ENCODE measurements at places on chromosomes 16 and 17.
A peak's percentile ranks its signal among the peaks of the same experiment; 100 is the strongest.

GRCh38 chr17:78970834-78971755, 8.6 kb downstream of the LGALS3BP start:
- DNase-seq: peak; percentile 49

DNA sequence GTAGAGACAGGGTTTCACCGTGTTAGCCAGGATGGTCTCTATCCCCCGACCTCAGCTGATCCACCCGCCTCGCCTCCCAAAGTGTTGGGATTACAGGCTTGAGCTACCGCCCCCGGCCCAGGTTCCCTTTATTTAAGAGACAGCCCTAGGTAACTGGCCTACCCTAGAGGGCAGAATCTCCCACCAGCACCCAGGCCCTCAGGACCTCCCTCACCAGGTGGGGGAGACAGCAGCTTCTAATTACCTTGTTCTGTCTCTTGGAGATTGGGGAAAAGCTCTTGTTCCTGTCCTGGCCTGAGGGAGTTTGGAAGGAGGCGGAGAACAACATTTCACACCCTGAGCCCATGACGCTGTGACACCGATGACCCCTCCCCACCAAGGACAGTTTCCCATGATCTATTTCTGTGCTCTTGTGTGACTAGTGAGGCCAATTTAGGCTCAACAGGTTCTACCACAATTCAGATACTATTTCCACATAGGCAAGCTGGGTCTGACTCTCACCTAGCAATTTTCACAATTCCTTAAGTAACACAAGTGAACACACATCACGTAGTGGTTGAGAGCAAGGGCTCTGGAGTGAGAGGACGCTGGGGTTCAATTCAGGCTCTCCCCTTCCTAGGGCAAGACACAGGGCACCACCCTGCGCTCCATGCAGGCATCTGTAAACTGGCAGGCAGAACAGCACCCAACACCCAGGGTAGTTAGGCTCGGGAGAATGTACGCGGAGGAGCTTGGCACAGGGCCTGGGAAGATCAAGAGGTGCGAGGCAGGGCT, 20.4 kb downstream of the HDAC5 start:
- no peak for DNase-seq

DNA sequence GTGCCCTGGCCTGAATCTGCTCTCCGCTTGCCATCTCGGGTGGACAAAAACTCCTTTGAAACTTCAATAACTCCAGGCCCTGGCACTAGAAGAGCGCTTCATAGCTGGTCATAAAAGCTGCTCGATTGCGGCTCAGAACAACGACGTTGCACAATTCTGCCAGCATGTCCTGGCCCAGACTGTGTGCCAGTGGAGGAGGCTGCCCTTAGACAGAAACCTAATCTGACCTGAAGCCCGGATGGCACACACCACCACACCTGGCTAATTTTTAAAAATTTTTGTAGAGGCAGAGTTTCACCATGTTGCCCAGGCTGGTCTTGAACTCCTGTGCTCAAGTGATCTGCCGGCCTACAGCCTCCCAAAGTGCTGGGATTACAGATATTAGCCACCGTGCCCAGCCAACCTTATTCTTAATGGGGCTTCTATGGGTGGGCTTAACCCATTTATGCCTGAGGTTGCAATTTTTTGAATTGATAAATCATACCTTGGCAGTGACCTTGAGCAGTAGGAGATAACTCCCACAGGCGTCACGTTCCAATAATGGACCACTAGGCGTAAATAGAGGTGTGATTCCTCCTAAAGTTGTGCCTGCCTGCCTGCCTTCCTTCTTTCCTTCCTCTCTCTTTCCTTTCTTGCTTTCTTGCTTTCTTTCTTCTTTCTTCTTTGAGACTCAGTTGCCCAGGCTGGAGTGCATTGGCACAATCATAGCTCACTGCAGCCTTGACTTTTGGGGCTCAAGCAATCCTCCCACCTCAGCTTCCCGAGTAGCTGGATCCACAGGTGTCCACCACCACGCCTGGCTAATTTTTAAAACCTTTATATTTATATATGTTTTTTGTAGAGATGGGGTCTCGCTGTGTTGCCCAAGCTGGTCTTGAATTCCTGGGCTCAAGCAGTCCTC, 1.1 kb upstream of the PPL start:
- no peak for DNase-seq

- no peak for DNase-seq
Observed at GRCh38 chr16:12502676-12503075, 301.0 kb downstream of the CPPED1 start.

GRCh38 chr17:61335845-61336655, 63.6 kb upstream of the TBX2 start:
- DNase-seq: peak; percentile 98

- no peak for DNase-seq
Observed at GRCh38 chr17:36665417-36665816, 64.0 kb downstream of the MRM1 start.

GRCh38 chr17:3900646-3901045, 7.8 kb upstream of the CAMKK1 start:
- no peak for DNase-seq

GRCh38 chr16:86292942-86293341, 217.4 kb upstream of the FOXF1 start:
- DNase-seq: no peak

DNA sequence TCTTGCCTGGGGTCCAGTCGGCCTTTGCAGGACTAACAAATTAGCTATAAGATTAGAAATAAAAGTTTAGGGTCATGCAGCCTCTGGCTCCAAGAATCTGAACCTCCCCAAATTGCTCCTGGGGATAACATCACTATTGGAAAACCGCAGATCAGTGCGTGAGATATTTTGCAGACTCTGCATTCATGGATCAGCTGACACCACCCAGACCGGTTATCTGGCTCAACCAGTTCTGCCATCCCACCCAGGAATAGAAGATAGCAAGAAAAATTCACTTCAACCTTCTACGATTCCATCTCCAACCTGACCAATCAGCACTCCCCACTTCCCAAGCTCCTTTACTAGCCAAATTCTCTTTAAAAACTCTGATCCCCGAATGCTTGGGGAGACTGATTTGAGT, 4.3 kb upstream of the PGS1 start:
- no peak for DNase-seq

GRCh38 chr17:18158022-18158600, 25.5 kb upstream of the ALKBH5 start:
- no peak for DNase-seq

DNA sequence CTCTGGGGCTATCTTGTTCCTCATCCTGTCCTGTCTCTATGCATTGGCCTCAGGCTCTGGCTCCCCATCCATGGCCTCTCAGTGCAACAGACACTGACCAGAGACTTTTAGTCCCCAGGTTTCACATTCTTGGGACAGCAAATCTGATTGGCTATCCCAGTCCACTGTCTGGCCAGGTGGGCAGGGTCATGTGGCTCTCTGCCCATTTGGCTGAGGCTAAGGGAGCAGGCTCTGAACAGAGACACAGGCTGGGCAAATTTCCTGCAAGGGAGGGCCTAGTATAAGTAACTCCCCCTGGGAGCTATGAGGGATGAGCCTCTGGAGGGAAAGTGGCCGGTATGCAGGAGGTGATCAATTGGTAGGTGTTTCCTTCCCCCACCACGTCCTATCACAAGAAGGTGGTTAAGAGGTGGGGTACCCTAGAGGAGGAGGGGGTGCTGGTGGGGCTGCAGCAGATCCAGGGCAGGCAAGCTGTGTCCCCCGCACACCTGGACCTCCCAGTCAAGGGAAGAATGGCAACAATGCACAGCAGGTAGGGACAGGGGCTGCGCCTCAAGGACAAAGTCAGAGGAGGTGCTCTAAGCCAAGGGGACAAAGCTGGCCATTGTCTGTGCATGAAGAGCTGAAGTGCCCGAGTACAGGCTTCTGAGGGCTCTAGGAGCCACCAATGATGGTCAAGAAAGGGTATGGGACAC, 13.2 kb downstream of the XYLT2 start:
- no peak for DNase-seq

GRCh38 chr16:78994135-78994745, 606.3 kb downstream of the MAF start:
- DNase-seq: no peak

- DNase-seq: no peak
Observed at GRCh38 chr17:38907930-38908675, 17.3 kb upstream of the LASP1NB start.

GRCh38 chr17:45230787-45231480, 9.2 kb downstream of the FMNL1 start:
- peak; percentile 12 for DNase-seq

GRCh38 chr17:16272111-16272840, 55.3 kb downstream of the PIGL start:
- DNase-seq: no peak

- DNase-seq: no peak
Observed at GRCh38 chr17:74649909-74650308, 26.4 kb upstream of the CD300E start.

DNA sequence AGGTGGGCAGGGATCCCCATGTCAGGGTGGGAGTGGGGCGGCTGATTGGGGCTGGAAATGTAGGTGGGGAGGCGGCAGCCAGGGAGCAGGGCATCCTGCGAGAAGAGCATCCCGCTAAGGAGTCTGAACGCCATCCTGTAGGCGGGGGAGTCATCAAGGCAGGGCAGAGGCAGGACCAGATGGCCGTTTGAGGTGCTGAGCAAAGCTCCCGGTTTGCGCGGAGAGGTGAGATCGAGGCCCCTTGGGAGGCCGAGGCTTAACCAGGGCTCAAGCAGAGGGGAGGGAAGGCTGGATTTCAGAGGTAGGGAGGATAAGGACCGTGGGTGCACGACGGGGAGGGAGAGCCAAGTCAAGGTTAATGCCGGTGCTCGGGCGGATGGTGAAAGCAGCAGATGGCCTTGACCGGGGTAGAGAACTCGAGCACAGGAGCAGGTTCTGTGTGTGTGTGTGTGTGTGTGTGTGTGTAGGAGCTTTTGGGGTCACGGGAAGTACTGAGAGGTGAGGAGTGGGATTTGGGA, 472 bp upstream of the NME2 start:
- no peak for DNase-seq

- DNase-seq: no peak
Observed at GRCh38 chr17:66152756-66153155, 39.2 kb downstream of the CEP112 start.

GRCh38 chr17:73749928-73750605, 105.8 kb upstream of the SDK2 start:
- DNase-seq: no peak

GRCh38 chr16:19294156-19294649, 8.7 kb downstream of the CLEC19A start:
- no peak for DNase-seq

DNA sequence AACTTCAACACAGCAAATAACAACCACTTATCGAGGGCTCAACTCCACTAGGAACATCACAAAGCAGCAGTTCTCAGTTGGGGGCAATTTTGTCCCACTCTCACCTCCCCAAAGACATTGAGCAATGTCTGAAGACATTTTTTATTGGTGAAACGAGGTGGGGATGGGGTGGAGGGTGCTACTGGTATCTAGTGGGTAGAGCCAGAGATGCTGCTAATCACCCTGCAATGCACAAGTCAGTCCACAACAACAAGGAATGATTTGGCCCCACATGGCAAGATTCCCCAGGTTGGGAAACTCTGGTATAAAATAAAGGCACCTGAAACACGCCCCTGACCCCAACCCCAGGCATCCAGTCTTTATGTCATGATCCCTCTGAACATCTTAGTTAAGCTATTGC, 33.3 kb downstream of the TLE7 start:
- no peak for DNase-seq

DNA sequence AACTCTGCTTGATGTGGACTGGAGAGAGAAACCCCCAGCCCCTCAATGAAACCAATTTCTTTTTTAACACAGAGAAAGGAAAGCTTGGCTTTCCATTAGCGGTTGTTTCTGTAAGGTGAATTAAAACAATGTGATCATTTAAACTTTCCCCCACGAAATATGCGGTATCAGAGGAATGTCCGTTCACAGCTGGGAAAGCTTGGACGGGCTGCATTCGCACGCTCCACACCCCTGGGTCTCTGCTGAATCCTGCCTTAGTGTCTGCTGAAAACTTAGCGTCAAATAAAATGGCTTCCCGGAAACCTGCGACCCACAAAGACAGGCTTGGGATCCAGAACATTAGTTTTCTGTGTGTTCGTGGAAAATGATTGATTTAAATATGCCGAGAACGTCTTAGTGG, 71.7 kb downstream of the C16orf95 start:
- DNase-seq: no peak

GRCh38 chr16:58365623-58366022, 26.6 kb upstream of the GINS3 start:
- no peak for DNase-seq

GRCh38 chr16:66844342-66845079, at the start of gene CA7:
CA7 (plus strand) TSS chr16:66844414; CDS start chr16:66844488, 74 bp downstream.
- no peak for DNase-seq

DNA sequence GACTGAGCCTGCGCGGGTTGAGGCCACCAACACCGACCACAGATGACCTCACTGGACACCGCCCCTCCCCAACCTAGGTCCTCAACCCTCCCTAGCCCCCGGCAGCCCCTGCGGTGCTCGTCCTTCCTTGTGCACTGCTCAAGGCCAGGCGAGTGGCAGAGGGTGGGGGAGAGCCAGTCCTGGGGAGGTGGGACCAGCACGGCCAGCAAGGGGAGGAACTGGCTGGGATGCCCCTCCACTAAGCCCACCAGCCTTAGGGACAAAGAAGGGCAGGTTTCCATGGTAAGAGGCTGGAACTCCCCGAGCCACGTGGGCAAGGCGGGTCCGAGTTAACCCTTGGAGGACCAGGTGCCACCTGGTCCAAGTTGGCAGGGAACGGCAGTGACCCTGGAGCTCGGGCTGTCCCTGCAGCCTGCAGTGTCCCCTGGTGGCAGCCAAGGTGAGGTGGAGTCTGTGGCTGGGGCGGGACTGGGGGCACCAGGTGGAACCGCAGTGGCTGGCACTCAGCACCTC, 9.2 kb downstream of the FSCN2 start:
- no peak for DNase-seq

DNA sequence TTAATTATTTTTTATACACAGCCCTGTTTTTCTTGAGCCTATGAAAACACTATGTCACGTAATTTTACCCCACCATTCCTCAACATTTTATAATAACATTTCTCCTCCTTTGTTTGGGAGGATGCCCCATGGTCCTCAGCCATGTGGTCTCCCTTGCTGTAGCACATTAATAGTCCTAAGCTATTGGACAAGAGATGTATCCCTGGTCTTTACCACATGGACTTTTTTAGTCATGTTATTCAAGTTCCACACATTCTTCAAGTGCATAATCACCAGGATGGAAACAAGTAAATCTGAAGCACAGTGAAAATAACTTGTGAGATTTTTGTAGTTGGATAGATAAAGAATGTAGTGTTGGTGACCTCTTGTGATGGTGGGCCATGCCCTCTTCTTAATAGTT, 2.0 kb upstream of the KRTAP2-3 start:
- DNase-seq: no peak

DNA sequence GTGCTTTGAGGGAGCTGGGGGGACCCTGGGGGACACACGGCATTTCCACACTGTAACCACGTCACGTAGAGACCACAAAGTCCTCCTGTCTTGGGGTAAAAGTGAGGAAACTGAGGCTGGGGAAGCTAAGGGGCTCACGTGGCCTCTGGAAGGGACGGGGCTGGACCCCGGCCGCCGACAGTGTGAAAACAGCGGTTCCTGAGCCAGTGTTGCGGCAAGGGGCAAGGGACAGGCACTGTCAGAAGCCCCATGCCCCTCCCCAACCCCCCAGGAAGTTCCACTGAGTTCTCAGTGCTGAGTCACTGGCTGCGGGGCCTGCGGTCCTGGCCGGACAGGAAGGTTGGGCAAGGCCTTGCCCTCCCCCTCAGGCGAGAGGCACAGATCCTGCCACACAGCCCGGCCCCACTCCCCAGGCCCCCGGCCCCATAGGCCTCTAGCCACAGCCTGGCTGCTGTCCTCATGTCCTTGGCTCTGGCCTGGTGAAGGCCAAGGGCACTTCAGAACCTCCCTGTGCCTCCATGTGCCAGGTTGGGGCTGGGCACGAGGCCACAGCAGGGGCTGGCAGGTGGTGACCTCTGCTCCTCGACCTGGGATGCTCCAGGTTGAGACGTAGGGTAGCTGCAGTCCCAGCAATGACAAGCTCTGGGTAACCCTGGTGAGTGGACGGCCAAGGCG, 5.0 kb upstream of the CCDC57 start:
- DNase-seq: no peak
